ENCODE measurements at places on chromosomes 1 and 21.

- DNase-seq = no peak
Observed at GRCh38 chr1:90155721-90156487, 161.0 kb downstream of the ZNF326 start.

GRCh38 chr1:230861489-230861888 lies 6.8 kb downstream of the C1orf198 start:
- no peak for DNase-seq

DNA sequence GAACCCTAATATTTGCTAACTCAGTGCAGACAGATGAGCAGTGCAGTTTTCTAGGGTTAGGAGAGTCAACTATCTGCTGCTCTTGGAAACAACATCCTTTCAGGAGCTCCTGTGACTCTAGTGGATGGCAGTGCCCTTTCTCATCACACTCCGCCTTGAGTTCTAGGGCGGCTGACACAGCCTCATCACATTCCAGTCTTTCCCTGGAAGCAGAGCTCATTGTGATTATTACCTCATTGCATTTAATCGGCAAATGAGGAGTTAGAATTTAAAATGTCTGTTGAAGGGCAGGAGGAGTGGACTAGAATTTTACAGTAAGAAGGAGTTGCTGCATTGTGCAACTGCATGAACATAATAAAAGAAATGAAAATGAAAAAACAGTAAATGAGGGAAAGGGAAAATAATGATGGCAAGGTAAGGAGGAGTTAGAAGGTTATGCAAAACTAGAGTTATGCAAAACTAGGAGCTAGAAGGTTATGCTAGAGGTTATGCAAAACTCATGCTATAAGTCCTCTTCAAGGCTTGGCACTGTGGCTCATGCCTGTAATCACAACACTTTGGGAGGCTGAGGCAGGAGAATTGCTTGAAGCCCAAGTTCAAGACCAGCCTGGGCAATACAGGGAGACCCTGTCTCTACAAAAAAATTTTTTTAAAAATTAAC lies 6.9 kb upstream of the PTGFRN start:
- no peak for DNase-seq

DNA sequence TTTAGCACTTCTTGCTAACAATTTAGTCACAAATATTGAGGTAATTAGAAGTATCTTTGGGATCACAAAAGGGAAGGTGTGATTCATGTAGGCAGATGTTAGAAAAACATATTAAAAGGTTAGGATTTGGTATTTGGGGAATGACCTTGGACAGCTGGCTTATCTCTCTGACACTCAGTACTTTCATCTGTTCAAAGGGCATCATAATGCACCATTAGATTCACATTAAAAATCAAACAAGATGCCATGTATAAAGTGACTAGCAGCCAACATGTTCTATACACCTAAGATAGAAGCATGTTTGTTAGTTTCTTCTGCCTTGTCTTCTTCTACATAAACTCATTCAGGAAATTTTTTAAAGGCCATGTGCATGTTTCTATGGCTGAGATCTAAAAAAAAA lies 56.5 kb upstream of the ESRRG start:
- DNase-seq = no peak

DNA sequence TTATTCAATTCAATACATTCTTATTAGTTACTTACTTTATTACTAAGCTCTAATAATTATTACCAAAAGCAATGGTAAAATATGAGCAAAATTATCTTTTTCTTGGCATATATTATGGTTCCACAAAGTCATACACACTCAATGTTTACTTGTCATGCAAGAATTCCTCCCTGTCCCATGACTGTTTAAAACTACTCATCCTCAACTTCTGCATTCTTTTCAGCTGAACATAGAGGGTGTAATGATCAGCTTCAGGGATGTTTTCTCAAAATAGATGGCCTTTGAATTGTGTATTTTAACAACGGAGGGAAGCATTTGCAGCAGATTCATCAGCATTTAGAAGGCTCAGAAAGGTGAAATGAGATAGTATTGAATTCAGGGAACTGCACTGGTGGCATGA lies 499.0 kb downstream of the RWDD3 start:
- no peak for DNase-seq

- DNase-seq = no peak
Observed at GRCh38 chr1:99647490-99647889, 1.6 kb downstream of the PALMD start.

- no peak for DNase-seq
Observed at GRCh38 chr21:36113647-36114428, 21.0 kb upstream of the CBR3 start.

GRCh38 chr1:116346943-116347673 lies 25.9 kb upstream of the ATP1A1 start:
- no peak for DNase-seq

DNA sequence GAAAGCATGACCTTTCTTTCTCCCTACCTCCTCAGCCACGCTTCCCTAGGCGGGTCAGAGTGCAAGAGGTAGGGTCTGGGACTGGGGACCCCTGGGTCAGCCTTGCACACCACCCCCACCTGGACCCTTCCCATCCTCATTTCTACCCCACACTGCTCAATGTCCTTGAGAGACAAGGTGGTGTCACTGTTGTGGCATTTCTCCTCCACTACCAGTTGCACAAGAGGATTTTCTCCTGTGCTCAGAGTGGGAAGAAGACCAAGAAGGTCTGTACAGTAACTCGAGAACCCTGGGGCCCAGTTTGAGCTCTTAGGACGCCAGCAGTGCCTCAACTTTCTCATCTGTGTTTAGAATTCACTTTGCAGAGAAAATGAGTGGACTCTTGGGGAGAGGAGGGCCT lies 49.4 kb upstream of the CD34 start:
- no peak for DNase-seq

- DNase-seq = no peak
Observed at GRCh38 chr1:116950517-116951199, 40.9 kb downstream of the PTGFRN start.

DNA sequence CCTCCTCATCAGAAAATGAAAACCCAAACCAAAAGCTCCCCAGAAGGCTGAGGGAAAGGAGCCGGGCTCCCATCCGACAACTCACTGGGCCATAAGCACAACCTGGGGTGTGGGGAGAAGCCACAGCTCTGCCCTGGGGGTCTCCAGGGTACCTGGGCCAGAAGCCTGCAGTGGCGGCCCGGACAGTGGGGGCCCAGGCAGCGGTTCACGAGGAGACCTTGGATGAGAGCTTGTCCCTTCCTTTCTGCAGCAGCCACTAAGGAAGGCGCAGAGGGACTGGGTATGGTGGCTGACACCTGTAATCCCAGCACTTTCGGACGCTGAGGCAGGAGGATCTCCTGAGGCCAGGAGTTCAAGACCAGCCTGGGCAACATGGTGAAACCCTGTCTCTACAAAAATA lies 17.5 kb upstream of the TRAPPC10 start:
- no peak for DNase-seq

- DNase-seq = no peak
Observed at GRCh38 chr21:46581780-46582307, 23.0 kb downstream of the S100B start.

GRCh38 chr1:205068001-205068400 lies 16.3 kb downstream of the TMEM81 start:
- DNase-seq = no peak

DNA sequence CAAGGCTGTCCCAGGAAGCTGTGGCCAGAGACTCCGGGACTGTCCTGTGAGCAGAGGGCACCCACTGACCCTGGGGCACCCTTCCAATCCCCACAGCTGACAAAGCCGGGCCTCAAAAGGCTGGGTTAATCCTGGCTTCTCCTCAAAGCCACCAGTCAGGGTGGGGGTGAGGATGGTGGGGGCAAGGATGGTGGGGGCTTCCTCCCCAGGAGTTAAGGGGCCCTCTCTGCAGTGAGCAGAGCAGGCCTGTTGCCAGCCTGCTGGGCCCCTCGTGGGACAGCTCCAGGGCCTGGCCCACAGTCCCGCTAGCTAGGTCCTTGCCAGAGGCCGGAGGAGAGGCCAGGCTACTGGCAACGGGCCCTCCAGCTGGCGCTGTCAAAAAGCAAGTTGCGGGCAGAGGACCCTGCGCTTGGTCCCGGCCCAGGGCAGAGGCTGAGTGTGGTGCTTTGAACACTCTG lies 37.9 kb upstream of the CCDC27 start:
- no peak for DNase-seq

GRCh38 chr21:40070871-40071270 lies 203.6 kb downstream of the PCP4 start:
- DNase-seq = no peak

- DNase-seq = no peak
Observed at GRCh38 chr1:195105281-195105680, 1503.0 kb downstream of the KCNT2 start.

- no peak for DNase-seq
Observed at GRCh38 chr1:26190373-26190987, at the start of gene CATSPER4. TSS of gene CATSPER4 (plus strand) at chr1:26190602. CDS start at chr1:26190628, 26 bp downstream.

- no peak for DNase-seq
Observed at GRCh38 chr1:110631836-110632620, 25.9 kb upstream of the KCNA2 start.

DNA sequence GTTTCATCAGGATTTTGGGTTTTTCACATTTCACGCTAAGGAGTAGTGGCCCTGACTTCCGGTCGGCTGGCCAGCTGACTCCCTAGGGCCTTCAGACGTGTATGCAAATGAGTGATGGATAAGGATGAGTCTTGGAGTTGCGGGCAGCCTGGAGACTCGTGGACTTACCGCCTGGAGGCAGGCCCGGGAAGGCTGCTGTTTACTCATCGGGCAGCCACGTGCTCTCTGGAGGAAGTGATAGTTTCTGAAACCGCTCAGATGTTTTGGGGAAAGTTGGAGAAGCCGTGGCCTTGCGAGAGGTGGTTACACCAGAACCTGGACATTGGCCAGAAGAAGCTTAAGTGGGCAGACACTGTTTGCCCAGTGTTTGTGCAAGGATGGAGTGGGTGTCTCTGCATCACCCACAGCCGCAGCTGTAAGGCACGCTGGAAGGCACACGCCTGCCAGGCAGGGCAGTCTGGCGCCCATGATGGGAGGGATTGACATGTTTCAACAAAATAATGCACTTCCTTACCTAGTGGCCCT lies 23.1 kb upstream of the TNFRSF1B start:
- DNase-seq = no peak

- DNase-seq = no peak
Observed at GRCh38 chr21:35720208-35720731, 340.1 kb downstream of the SETD4 start.

- DNase-seq = peak; percentile 71
Observed at GRCh38 chr1:56414728-56415224, 164.6 kb downstream of the PLPP3 start.

DNA sequence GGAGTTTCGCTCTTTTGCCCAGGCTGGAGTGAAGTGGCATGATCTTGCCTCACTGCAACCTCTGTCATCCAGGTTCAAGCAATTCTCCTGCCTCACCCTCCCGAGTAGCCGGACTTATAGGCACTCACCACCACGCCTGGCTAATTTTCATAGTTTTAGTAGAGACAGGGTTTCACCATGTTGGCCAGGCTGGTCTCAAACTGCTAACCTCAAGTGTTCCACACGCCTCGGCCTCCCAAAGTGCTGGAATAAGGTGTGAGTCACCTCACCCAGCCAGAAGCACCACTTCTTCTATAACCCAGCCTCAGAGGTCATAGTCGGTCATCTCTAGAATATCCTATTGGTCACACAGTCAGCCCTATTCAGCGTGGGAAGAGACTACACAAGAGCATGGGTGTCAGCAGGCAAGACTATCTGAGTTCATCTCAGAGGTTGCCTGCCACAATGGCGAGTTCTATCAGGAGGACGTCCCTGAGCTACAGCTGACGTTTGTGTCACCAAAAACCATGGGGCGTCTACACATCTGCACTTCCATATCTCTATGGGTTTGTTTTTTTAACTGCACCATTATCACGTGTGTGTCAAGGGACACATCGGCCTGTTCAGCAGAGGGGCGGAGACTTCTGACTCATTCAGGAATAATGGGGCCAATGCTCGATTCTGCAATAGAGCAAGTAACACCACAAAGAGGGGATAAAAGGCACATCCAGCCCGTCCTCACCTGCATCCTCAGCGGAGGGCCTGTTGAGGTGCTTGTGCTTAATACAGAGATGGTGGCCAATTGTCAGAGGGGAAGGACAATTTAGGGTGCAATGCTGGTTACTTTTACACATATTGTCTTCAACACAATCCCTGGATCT lies 256.3 kb upstream of the IRF2BP2 start:
- DNase-seq = no peak

DNA sequence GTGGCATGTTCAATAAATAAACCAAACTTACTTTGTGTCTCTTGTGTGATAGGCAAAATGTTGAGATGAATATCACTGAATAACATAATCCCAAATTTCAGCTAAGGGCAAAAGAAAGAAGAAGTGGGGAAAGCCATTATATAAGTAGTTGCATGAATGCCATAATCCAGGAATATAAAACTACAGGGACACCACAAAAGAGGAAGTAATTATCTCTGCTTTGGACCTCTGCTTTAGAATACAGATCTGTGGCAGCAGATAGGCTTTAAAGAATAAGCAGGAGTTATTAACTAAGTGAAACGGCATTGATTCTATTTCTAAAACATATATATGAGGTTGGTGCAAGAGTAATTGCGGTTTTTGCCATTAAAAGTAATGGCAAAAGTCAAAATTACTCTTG lies 288.5 kb upstream of the SNX7 start:
- DNase-seq = no peak

GRCh38 chr1:219171192-219171935 lies 2.3 kb upstream of the LYPLAL1 start:
- DNase-seq = no peak

DNA sequence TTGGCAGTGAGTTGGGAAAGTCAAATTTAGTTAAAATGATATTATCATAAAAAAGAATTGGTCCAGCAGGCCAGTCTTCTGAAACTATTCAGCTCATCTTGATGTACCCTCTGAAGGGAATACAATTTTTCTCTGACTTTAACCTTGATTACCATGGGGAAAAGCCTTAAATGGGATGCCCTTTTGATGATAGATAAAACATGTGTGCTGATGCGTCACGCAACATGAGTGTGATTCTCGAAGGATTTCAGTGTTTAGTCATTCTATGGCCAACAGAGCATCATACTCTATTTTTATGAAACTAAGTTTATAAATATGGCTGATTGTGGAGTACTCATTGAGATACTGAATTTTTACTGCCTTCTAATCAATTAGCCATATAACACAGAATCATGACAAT lies 171.5 kb downstream of the ZNF281 start:
- DNase-seq = no peak

- DNase-seq = peak; percentile 63
Observed at GRCh38 chr1:29239142-29239541, 2.8 kb downstream of the PTPRU start.

GRCh38 chr1:33009561-33009960 lies 27.1 kb downstream of the AK2 start:
- no peak for DNase-seq
